ENCODE measurements at places on chromosomes 4 and X.

DNA sequence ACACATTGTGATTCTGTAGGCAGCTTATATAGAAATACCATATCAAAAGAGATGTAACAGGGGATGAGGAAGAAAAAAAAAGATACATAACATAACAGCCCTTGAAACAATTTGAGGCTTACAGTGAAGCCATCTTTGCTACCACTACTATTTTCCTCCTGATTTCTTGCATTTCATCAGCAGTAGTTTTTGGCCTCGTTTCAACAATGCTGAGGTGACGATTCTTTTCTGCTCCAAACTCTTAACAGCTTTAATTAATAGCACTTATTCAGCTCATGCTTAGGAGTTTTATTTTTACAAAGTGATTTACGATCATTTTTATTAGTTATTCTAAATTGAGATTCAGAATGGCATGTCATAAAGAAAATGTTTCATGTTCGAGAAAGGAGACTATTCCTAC is 163.2 kb downstream of the DCK start:
- no peak for DNase-seq

DNA sequence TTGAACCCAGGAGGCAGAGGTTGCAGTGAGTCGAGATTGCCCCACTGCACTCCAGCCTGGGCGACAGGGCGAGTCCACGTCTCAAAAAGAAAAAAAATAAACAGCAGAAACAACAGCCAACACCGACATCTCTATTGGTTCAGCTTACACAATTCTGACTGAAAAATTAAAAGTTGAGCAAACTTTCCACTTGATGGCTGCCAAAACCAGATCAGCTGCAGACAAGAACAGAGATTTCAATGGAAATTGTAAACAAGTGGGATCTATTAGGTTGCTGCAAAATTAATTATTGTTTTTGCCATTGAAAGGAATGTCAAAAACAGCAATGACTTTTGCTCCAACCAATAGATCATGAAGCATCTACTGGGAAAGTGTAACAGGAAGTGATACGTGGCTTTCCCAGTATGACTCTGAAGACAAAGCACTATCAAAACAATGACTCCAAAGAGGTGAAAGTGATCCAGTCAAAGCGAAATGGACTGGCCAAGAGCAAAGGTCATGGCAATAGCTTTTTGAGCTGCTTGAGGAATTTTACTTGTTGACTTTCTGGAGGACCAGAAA is 26.3 kb downstream of the UPF3B start:
- DNase-seq: no peak

DNA sequence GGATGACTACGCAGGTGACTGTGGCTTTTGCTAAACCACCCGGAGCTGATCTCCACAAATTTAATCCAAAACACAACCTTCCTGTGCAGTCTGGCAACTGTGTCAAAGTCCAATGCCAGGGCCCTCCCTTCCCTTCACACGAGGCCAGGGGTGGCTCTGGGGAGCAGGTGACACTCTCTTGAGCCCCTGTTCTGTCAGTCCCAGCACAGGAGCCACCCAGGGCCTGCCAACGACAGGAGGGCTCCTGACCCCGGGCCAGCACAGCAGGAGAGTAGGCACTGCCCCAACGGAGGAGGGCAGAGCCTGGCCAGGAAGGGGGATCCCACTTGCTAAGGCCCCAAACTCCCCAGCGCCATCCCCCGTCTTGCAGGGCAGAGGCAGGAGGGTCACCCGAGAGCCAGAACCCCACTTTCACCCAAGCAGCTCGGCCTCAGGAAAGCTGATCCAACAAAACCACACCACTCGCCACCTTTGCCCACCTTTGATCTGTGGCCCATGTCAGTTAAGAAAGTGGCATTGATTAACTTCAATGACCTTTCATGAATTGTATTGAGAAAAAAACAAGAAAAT is 44.7 kb downstream of the FAM53A start:
- no peak for DNase-seq

GRCh38 chr4:39021631-39022030 is 10.6 kb downstream of the TMEM156 start:
- no peak for DNase-seq

GRCh38 chr4:3463556-3464348 is 646 bp downstream of the DOK7 start:
- DNase-seq: no peak

GRCh38 chrX:122055979-122056715 is 1008.7 kb downstream of the GLUD2 start:
- no peak for DNase-seq

DNA sequence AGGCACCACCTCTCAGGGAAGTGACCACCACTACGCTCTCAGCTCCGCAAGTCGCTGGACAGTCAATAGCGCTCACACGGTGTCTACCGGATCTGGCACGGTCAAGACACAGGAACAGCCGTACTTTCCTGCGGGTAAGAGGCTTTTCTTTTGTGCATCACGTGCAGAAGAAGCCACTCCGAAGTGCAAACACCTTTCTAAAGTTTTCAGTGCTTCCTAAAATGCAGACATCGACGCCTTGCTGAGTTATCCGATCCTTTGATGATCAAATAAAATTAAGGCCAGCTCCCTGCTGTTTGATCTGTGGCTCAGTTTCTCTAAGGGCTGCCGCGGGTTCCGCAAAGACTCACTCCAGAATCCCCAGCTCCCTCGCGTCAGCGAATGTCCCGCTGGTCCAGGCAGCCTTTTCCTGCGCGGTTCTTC is 71.8 kb downstream of the FBXO8 start:
- no peak for DNase-seq

DNA sequence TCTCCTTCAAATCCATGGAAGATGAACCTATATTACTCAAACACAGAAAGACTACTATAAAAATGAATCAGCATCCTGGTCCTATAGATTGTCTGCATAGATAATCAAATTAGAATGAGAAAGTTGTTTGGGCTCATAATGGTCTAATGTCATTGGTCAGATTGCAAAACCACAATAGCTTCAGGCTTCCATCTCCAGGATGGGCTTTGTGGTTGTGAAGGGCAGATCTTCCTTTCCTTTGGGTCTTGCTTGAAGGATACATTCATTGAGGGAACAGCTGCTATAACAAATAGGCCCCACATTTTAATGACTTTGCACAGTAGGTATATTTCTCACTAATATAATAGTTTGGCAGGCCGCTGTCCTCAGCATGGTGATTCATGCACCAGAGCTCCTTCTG is 94.3 kb downstream of the REPS2 start:
- no peak for DNase-seq

DNA sequence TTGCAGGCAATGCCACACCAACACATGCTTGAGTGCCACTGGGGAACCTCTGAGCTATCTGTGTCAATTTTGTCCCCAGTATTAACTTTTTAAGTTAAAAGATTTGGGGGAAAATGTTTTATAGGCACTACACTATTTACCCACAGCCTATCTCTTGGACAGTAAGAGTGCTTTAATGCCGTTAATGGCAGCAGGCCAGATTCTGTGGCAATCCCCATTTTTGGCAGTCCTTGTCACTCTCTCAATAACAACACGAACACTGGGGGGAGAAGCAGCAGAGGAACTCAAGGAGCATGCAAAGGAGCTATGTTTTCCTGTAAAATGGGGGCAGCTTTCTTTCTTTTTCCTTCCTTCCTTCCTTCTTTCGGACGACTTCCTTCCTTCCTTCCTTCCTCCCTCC is 168.6 kb downstream of the NSUN7 start:
- DNase-seq: no peak

- no peak for DNase-seq
These were observed 7.7 kb upstream of the ZNF81 start for GRCh38 chrX:47828984-47829383.

GRCh38 chrX:23228454-23228853 is 106.2 kb upstream of the PTCHD1 start:
- DNase-seq: no peak

DNA sequence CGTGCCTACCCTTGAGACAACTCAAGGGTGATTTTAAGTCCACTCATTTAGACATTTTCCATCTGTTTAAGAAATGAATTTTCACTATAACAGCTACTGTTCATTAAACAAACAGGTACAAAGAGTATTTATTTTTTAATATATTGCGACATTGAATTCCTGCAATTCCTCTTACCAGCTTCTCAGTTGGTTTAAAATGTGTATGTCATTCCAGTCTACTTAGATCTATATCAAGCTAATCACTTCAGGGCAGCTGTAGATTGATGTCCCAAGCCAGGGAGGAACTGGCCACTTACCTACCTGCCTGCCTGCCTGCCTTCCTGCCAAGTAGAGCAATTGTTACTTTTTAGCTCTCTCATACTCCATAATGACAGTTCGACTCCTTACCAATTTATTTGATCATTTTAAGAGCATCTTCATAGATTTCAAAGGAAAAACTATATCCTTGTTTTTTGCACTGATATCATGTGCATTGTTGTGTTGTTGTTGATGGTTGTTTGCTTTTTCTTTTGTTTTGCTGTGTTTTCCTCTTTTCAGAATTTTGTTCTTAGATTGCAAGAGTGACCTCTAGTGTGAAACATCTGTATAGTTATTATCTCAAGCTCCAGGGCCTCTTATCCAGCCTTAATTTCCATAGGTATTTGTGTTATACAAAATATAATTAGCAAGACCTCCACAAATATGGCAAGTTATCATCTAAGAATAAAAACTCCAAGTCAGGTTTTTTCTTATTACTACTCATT is 120.9 kb upstream of the NRK start:
- no peak for DNase-seq

DNA sequence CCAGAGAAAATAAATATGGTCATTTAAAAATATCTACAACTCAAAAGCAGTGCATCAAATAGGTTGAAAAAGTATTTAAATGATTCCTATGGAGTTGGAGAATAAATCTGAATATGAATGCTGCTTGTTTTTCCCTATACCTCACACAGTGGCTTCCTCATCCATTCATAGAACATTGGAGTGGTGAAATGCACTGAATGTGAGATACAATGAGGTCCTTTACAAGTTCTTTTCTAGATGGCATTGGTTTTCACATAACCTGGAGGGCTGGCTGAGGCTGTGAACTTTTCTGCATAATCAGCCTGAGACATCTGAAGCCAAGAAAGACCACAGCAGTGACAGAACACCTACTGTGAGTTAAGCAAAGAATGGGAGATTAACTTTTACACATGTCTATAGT is 279.1 kb upstream of the NRK start:
- no peak for DNase-seq

DNA sequence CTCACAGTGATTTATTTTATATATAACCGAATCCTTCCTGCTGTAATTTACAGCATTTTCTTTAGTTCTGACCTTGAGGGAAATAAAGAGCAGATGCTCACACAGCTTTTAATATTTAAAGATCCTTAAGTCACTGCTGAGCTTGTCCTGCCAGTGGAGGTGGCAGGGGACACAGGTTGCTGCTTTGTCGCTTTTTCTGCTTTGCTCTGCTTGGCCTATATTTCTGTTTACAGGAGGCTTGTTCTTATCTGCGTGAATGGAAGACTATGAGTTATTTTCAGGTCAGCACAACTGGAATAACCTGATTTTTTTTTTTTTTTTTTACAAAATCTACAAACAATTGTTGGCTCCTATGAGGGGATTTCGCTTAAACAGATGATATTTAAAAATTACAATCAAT is 2.3 kb downstream of the TXK start:
- DNase-seq: no peak

- no peak for DNase-seq
These were observed 57.7 kb downstream of the SOX3 start for GRCh38 chrX:140447150-140447549.

GRCh38 chrX:105017641-105018040 is 202.9 kb downstream of the TEX13A start:
- no peak for DNase-seq

DNA sequence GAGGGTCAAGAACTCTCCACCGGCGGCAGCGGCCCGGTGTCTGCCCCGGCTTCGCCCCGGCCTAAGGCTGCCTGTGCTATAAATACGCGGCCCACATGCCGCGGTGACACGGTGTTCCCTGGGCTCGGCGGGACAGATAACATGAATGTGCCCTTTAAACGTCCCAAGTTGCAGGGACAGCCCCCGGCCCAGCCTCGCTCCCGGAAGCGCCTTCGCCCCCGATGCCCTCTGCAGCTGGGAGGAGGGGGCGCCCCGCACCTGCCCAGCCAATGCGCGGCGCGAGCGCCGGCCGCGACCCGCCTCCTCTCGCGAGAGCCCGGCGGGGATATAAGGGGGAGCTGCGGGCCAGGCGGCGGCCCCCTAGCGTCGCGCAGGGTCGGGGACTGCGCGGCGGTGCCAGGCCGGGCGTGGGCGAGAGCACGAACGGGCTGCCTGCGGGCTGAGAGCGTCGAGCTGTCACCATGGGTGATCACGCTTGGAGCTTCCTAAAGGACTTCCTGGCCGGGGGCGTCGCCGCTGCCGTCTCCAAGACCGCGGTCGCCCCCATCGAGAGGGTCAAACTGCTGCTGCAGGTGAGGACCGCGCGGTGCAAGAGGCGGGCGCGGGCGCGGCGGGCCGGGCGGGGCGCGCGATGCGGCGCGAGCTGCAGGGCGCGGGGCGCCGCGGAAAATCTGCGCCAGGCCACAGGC is at the start of gene SLC25A4:
SLC25A4 (plus strand) TSS at position 355 of the 689 bp plus-strand sequence; CDS start at position 462, 107 bp downstream.
- DNase-seq: peak; percentile 94

GRCh38 chrX:10526451-10526850 is 93.9 kb downstream of the MID1 start:
- no peak for DNase-seq

- DNase-seq: no peak
These were observed 541.5 kb downstream of the PCDH7 start for GRCh38 chr4:31261632-31262031.

DNA sequence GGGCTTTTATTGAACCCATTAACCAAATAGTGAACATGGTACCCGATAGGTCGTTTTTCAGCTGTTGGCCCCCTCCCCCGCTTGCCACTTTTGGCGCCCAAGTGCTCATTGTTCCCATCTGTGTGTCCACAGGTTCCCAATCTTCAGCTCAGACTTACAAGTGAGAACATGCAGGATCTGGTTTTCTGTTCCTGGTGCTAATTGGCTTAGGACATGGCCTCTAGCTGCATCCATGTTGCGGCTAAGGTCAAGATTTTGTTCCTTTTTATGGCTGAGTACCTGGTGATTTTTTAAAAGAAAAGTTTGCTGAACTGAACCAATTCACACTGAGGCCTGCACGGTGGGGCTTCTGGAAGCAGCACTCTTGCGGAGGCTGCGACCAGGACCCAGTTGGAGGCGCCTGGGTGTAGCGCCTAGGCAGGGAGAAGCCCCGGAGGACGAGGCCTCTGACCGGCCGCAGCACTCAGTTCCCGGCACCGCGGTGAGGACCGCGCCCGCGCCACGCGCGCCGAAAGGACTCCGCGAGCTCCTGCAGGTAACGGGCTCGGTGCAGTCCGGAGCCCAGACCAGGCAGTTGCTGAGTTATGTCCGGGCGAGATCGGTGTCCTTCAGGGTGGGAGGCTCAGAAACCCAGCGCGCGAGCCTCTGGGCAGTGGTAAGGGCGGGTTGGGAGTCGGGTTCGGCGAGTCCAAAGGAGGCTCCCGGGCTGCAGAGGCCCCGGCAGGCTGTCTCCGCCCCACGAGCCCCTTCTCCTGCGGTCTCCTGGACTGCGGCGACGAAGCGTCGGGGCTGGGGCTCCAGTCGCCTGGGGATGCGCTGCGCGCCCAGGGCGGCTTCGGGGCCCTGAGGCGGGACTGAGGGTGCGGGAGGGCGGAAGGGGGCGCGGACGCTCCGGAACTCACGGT is 15.8 kb upstream of the SLC25A4 start:
- peak; percentile 64 for DNase-seq

GRCh38 chr4:76589402-76589801 is 154.4 kb downstream of the SHROOM3 start:
- DNase-seq: no peak
